ENCODE measurements at places on chromosomes 13 and 19.

- DNase-seq = no peak
These were observed 4.2 kb downstream of the KLK12 start for GRCh38 chr19:51030631-51031030.

GRCh38 chr13:64088491-64088890, 2672.8 kb upstream of the PCDH20 start:
- no peak for DNase-seq

DNA sequence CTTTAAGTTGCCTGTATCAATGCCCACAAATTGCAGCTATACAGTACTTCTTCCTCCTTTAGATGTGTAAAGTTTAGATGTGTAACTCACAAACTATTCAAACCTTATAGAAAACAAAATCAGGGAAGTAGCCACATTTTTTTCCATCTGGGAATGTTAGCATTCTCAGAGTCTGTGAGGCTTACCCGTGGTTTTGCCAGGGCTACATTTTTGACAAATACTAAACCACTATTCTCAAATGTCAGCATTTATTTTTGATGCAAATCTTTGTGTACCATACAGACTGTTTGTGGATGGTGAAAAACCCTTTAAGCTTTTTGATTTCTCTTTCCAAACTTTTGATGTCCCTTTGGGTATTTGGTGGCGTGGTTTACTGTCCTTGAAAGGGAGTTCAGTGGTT, 216.4 kb downstream of the POSTN start:
- DNase-seq = no peak

DNA sequence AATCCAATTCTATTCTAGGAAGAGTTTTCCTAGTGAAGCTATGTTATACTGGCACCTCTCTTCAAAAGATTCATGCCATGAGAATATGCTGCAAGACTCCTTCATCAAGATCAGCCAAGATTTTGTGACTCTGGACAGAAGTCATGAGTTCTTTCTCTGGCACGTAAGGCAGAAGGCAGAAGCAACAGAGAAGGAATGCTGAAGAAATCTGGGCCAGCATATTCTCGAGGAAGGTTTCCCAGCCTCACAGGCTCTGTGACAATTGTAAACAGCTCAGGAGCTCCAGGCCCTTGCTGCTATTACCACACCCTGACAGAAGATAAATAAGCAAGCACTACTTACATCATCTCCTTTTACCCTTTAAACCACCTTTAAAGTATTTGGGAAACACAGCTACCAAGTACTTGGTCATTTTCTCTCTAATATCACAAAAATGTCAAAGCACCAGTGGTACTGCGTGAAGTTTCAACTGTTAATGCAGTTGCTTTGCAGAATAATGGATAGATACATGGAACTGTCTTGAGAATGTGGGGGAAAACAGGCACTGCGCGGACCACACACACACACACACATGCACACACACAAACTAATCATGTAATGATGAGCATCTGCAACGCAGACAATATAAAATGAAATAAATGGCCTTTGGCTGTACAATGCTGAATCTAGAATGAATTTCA, 55.4 kb downstream of the INTS6 start:
- DNase-seq = no peak

DNA sequence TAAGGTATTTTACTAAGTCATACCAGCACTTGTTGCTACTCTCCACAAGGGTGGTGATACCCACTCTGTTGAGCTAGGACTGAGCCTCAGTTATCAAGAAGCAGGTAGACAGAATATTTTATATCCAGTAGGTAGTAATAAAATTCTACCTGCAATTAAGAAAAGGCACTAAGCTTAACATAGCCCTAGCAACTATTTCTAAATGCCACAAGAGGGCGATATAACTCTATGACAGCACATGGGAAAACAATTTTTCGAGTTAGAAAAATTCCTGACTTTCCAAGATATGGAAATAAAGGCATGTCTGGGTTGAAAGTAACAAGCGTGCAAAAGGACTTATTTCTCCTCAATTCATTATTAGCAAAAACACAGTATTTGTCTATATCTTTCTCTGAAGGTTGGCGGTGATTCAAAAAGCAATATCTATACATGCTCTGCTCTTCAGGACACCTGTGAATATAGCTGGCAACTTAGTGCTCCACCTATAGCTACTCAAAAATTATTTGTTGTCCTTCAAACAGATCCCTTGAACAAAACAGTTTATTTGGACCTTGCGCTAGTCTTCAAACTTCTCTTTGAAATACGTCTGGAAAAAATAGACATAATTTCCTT, 14.7 kb downstream of the CCDC169 start:
- DNase-seq = no peak

DNA sequence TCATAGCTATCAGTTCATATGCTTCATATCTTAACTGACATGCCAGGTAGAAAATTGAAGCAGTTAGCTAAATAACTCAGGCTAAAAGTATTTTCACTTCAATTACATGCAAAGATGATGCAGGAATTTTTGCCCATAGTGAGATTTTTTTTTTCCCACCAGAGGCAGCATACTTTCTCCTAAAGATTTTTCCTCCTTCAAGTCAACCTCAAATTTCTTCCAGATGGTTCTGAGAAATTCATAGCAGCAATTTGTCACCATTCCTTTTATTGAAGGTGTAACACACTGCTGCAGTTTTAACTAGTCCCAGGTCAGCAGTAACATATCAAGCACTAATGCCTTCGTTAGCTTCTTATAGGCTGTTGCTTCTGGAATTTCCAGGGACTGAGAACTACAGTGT, 141.9 kb downstream of the SUCLA2 start:
- no peak for DNase-seq

- DNase-seq = no peak
These were observed 26.2 kb upstream of the OR7C2 start for GRCh38 chr19:14915116-14915515.

- no peak for DNase-seq
These were observed 11.8 kb downstream of the IL17D start for GRCh38 chr13:20715330-20715712.

DNA sequence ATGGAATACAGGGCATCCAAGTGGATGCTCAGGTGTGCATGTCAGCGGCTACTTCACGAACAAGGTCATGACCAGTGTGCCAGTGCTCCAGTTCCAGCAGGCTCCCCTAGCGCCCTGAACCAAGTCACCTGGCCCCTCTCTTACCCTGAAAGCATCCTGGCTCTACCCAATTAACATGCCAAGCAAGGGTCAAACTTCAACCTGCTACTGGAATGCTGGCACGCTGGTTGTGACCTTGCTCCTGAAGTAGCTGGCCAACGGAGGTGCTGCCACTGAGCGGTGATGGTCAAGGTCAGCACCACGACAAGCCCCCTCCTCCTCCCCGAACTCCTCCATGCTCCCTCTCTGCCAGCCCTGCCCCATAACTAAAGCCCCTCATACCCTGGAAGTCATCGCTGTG, 96.0 kb downstream of the CRYL1 start:
- DNase-seq = no peak

DNA sequence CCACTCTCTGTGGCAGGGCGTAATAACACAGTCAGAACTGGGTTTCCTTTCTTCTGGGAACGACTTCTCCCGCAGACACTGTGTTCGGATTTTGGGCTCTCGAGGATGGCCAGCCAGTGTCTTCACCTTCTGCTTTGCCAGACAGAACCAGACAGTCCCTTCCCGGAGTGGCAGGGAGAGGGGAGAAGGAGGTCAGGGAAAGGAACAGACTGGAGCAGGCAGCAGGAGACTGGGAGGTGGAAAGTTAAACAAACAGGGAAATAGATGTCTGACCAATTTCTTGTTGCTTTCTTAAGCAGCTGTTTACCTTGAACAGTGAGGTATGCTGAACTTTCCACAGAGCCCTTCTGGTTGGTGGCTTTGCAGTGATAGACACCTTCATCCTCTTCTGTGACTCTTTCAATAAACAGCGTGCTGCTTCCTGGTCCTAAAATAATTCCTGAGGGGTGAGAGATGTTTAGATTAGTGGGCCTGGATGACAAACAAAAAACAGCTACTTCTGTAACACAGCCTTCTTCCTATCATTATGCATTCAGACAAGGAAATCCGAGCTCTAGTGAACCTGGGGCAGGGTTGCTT, 137.6 kb downstream of the FLT1 start:
- DNase-seq = no peak

DNA sequence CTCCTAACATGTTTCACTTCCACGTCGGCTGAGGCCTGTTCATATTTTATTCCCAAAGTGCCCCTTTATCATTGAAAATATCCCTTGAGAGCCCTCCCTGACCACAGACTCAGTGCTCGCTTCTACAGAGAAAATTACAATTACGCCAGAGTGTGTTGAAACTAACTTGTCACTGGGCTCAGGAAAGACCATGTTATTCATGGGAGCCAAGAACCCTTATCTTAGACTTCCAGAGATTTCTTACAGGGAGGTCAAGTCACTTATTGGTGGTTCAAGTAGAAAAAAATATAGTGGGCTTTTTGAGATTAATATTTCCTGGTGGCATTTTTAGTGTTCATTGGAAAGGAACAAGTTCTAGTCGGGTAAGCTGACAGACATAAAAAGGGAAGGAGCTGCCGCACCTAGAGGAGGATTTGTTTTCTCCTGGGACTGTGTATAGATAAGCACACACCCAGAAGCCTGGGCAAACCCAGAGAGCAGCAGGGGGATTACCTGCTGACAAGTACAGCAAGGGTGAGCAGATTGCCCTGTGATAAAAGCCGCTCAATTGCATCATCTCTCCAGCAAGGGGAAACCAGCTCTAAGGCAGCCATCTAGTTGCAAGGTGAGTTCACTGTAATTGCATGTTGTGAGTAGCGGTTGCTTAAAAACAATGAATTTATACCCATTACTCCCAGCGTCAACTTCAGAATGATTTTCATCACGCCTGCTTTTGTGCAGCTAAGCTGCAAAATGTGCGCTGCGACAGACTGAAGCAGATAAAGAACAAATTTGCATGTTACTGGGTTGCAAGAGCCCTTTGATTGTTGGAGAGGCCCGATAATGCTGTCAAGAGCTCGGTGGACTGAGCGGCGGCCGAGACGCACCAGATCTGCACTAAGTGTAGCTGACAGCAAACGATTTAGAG, 46.2 kb downstream of the DCT start:
- no peak for DNase-seq

GRCh38 chr19:7326105-7326877, 22.4 kb upstream of the ARHGEF18 start:
- no peak for DNase-seq

DNA sequence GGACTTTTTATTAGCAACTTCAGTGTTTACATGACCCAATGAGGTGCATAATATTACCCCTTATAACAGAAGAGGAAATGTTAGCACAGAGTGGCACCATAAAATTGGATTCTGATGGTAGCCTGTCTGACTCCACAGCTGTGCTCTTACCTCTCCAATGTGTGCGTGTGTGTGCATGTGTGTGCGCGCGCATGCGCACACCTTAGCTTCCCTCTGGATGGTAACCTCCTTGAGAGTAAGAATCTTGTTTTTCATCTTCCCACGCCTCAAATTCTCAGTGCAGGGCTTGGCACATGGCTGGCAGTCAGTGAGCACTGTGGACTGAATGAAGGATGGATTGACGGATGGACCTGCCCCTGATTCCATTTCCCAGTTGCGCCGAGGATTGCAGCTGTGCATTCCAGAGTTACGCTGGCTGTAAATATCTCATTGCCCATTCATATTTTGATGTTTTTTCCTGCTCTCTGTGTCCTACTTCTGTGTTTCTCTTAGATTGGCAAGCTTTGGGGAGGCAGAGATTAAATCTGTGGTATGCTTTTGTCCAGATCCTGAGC, 99.2 kb upstream of the WASF3 start:
- DNase-seq = no peak

- DNase-seq = no peak
These were observed 37.4 kb downstream of the NAXD start for GRCh38 chr13:110652764-110653163.

All from psoas muscle (tissue), 8 donors.